Colonic mucosa (tissue), 4 donors: ENCODE measurements at places on chromosomes 7 and 10. TPM values are rescaled to one million over a fixed set of nuclear protein-coding genes. Genes with fewer than 3 reads are reported as not detected.

The MYL10 gene
- not detected for total RNA-seq

The CRHR2 gene
- not detected for total RNA-seq

The KLF14 gene
- not detected for total RNA-seq

The GDF10 gene
- total RNA-seq = 0.10 TPM

The AKR1C4 gene
- not detected for total RNA-seq

The CHAT gene
- 0.16 TPM for total RNA-seq

The ELN gene
- 12.6 TPM for total RNA-seq

DNA sequence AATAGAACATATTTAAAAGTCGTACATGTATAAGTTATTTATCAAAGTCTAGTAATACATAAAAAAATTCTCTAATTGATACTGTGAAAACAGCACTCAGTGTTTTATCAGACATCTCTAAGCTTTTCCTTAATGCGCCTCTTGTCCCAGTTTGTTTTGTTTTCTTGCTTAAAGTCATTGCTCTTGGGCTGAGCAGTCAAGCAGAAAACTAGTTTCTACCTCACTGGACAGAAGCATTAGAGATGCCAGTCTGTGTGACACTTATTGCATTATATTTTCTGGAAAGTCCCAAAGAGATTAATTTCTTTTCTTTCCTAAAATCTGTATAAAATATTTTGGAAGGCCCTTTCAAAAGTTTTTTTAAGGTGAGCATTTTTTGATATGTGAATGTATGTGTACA, 236.2 kb downstream of the PCLO start:
- no peak for DNase-seq
- no peak overlapping the region for H3K4me3 ChIP-seq
- H3K27ac ChIP-seq = no peak overlapping the region

DNA sequence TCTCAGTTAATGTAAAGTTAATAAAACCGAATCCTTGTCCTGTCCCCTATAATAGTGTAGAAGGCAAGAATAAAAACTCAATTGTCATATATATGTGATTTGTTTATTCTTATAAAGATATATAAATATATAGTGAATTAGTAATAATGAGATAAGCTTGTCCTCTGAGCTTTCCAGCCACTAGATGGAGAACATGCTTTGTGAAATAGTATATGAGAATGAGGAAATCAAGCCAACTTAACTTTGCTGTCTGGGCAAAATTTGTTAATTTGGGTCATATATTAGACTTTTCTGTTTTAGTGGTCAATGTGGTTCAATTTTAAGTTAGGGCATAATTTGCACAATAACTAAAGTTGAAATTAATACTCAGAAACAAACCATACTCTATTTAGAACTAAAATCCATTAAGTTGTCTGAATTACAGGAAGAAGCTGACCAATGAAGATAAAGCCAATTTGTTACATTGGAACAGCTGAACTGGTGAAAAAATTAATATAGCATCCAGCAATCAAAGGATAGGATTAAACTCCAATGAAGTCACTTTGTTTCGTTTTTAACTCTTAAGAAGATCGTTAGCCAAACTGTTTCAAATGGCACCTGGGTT, 595.0 kb downstream of the ARL4A start:
- no peak overlapping the region for H3K4me3 ChIP-seq
- no peaks in the 10 kb centered on the region for H3K27me3 ChIP-seq
- no peaks in the 10 kb centered on the region for H3K36me3 ChIP-seq
- DNase-seq = no peak

GRCh38 chr10:16795410-16796073, 21.7 kb downstream of the RSU1 start:
- DNase-seq = no peak
- no peaks in the 10 kb centered on the region for H3K4me1 ChIP-seq
- H3K4me3 ChIP-seq = no peak overlapping the region
- no peaks in the 10 kb centered on the region for H3K27me3 ChIP-seq

DNA sequence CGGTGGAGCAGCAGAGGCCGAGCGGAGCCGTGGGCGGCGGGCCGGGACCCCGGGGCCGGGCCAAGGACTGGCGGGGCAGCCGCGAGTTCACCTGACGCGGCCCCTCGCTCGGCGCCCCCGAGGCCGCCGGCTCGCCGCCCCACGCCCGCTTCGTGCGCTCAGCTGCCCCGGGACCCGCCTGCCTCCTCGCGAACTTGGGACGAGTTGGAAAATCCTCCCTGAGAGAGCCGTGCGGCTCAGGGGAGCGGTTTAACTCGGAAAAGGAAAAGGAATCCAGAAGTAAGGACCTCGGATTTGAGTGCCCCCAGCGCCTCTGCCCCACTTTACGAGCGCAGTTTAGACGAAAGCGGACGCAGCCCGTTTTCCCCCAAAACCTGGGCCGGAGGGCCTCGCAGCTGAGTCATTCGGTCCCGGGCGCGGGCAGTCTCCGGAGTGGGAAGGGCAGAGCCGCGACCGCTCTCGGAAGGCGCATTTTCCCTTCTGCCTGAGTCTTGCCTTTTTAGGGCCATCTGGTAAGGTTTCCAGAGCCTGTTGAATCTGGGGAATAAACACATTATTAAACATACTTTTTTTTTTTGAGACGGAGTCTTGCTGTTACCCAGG, 744 bp downstream of the CREM start:
- H3K4me3 ChIP-seq = peak overlapping the region; percentile 81
- H3K27ac ChIP-seq = peak overlapping the region; percentile 99
- H3K27me3 ChIP-seq = no peaks in the 10 kb centered on the region
- H3K36me3 ChIP-seq = no peaks in the 10 kb centered on the region

DNA sequence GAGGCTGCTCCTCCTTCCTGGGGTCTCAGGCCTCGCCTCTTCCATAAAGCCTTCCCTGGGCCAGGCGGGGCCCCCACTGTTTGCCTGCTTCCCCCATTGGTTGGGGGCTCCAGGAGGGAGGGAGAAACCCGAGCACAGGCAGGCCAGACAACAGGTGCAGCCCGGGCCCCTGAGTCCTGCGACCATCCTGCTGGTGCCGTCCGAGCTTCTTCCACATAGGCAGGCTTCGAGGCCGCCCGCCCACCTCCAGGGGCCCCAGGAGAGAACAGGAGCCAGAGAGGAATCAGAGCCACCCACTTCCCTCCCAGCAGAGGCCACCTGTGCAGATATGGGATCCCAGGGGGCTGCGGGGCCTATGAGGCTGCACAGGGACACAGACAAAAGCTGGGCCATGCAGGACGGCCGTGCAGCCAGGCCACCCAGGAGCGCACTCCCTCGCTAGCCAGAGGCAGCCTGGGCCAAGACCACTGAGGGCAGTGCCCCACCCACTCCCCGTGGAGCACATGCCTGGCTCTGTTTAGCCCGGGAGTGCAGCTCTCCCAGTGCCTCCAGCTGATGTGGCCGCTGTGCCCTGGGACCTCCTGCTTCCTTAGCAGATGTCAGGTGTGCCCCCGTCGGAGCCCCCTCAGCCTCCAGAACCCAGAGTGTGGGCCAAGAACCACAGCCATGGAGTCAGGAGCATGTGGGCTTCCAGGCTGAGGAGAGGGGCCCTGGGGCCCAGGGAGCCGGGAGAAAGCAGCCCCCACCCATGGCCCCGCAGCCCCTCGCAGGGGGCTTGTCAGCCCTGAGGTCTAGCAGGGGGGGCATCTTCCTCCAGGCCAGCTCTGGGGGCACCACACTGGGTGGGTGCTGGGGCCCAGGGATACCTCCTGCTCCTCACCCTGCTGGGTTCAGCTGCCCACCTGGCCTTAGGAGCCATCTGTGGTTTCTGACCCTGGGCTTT, 59.9 kb upstream of the INPP5A start:
- H3K27ac ChIP-seq = no peak overlapping the region
- no peak overlapping the region for H3K4me3 ChIP-seq
- no peaks in the 10 kb centered on the region for H3K36me3 ChIP-seq
- DNase-seq = no peak
- no peaks in the 10 kb centered on the region for H3K4me1 ChIP-seq

- no peak overlapping the region for H3K27ac ChIP-seq
- H3K4me3 ChIP-seq = no peak overlapping the region
- H3K4me1 ChIP-seq = no peaks in the 10 kb centered on the region
- no peaks in the 10 kb centered on the region for H3K27me3 ChIP-seq
- no peak for DNase-seq
- H3K36me3 ChIP-seq = no peaks in the 10 kb centered on the region
These were observed 36.7 kb downstream of the OSBPL3 start for GRCh38 chr7:24943096-24943948.

DNA sequence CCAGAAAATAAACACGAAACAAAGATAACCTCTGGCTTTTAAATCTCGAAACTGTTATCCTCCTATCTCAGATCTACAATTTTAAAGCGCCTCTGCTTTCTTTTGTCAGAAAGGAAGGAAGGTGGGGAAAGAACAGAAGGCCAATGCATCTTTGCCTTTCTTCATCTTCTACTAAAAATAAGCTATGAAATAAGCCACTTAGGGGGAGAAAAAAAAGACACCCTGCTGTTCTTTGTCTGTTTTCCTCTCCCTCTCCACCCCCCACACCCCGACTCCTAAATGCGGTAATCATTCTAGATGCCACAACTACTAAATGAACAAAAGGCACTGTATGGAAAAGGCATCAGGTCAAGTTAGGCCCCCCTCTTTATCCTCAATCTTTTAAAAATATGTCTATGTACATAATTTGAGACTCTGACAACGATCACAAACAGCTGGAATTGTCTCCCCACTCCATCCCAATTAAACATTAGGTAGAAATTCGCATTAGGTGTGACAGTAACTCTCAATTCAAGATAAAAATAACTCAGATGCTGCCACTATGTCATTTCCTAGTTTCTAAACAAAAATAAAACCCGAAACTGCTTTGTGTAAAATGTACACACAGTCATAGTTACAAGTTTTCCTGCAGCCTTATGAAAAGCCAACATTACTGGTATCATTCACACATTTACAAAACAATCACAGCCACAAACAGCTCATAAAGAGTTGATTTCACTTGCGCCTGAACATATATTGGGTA, 2.4 kb downstream of the UBE2H start:
- peak overlapping the region; percentile 96 for H3K27ac ChIP-seq
- H3K4me3 ChIP-seq = peak overlapping the region; percentile 63
- H3K4me1 ChIP-seq = no peaks in the 10 kb centered on the region

GRCh38 chr7:2645274-2645868, 13.6 kb downstream of the TTYH3 start:
- H3K4me1 ChIP-seq = no peaks in the 10 kb centered on the region
- DNase-seq = no peak
- no peak overlapping the region for H3K27ac ChIP-seq
- H3K4me3 ChIP-seq = no peak overlapping the region
- no peaks in the 10 kb centered on the region for H3K36me3 ChIP-seq
- H3K27me3 ChIP-seq = no peaks in the 10 kb centered on the region

DNA sequence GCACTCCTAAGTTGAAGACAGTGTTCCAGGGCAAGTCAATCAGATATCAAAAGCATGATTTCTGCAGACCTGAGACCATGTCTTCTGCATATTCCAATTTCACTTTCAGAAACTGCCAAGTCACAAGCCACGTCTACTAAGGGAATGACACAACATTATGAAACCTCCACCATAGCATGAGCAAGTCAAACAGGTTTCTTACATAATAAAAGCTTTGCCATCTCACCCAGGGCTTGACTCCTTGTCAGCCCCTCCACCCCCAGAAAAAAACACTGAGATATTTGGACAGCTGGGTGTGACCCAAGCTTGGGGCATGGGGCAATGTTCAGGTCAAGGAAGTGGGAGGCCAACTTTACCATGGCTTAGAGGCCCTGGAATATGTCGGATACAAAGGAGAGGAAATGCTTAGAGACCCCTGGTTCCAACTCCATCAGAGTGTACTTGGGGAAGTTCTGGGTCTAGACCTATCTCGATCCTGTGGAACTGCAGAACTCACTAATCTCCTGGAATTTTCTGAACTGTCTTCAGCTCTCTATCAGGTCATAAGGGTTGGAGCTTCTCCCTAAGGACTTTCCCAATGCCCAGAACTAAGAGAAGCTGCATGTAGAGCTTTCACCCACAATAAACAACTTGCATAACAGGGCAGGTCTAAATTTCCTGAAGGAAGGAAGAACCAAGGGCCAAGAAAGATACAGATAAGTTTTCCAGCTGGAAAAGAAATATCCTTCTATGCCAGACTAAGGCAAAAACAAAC, 80.6 kb upstream of the NAMPT start:
- peak; percentile 63 for DNase-seq
- H3K27me3 ChIP-seq = no peaks in the 10 kb centered on the region
- H3K36me3 ChIP-seq = no peaks in the 10 kb centered on the region
- no peaks in the 10 kb centered on the region for H3K4me1 ChIP-seq
- peak overlapping the region; percentile 4 for H3K27ac ChIP-seq

DNA sequence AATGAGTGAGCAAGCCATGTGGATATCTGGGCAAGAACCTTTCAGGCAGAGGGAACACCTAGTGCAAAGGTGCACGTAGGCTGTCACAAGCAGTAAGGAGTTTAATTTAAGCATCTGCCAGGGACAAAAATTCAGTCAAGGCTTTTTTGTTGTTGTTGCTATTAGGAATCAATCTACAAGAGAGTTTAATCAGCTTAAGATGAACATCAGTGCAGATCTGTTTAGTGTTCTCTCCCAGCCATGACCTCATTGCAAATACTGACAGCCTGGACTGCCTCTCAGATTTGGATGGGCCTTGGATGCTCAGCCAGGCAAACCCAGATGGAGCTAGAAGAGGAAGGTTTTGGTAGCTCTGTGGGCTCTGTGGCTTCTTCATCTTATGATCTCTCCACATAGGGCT, 3.3 kb upstream of the GLCCI1 start:
- no peaks in the 10 kb centered on the region for H3K4me1 ChIP-seq
- no peaks in the 10 kb centered on the region for H3K36me3 ChIP-seq
- no peak overlapping the region for H3K27ac ChIP-seq
- DNase-seq = no peak
